ENCODE measurements at places on chromosomes 7 and 10. TPM values are rescaled to one million over a fixed set of nuclear protein-coding genes. Genes with fewer than 3 reads are reported as not detected.

The IFIT2 gene
- total RNA-seq = 1.9 TPM

The C7orf57 gene
- total RNA-seq = 0.32 TPM

The ST8SIA6 gene
- total RNA-seq = 0.03 TPM

The SPDYE9 gene
- not detected for total RNA-seq

The CPN1 gene
- total RNA-seq = 0.34 TPM

All from A549 treated with AZD2906 at 1 μM for 4 hours (cell line).